H54 (cell line): ENCODE measurements at places on chromosomes 1 and 21.

DNA sequence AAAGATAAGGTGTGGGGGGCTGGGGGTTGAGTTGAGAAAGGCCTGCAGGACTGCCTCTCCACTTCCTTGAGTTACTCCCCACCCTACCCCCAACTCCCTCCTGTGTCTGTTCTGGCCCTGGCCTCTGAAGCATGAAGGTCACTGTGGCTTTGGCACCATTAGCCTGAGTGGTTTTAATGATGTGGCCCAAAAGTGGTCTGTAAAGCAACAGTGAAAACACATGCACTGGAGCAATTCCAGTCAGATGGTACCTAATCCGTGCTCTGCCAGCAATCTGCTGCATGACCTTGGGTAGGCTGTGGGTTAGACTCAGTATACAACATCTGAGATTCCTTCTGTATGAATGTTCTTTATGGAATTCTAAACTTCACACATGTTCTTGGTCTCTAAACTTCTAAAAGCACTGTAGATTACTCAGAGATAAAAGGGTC, 86.5 kb upstream of the ATP1A1 start:
- DNase-seq: no peak

DNA sequence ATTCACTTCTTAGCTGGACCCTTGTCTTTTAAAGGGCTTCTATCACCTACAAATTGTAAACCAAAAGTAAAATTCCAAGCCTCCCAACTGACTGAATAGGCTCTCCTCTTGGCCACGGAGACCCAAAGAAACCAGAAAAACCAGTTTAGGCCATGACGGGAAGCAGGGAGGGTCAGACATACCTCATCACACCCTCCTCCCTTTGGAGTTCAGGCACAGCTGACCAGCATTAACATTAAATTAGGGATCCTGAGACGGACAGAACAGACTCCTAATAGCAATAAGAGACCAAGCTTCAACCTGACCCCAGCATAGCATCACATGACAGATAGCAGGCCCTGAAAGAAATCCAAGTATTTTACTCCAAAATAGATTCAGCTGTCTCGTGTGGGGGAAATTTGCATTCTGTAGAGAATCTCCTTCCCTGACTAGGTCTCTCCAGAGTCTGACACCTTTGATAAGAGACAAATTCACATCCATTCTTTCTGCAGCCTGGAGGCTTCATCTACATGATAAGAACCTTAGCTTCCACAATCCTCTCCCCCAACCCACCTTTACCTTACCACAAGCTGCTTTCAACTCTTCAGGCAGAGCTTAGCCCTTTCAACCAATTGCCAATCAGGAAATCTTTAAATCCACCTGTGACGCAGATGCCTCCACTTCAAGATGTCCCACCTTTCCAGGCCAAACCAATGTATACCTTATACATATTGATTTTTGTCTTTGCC, 177.1 kb upstream of the RAB4A start:
- DNase-seq: no peak

GRCh38 chr1:178262120-178262500, 168.2 kb downstream of the RASAL2 start:
- DNase-seq: no peak

DNA sequence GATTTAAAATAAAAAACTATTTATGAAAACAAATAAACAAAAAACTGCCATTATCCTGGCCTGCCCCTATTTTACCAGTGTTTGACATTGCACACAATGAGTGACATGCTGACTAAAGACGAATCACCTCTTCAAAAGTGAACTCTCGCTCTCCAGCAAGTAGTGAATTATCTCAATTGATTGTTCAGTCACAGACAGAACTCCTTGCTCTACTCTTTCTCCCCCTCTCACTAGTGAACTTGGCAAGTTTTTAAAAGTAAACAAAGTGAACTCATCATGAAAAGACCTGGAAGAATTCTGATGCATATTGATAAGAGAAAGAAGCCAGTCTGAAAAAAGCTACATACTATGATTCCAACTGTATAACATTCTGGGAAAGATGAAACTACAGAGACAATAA, 4.7 kb upstream of the C1orf52 start:
- no peak for DNase-seq

DNA sequence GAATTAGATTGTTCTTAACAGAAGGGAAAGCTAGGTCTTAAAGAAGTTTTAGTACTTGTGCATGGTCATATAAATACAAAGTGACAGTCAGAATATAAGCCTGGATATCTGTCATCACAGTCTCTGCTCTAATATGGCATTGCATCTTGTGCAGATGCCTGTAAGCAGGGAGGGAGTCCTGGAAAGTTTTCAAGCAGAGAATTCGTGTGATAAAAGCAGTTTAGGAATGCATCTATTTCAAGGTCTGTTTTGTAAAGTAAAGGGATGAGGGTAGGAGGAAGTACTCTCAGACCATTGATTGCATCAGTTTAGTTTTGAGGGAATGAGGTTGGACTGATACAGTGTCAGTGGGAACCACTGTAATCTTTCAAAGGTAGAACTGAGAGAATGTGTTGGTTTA, 30.6 kb downstream of the IARS2 start:
- no peak for DNase-seq
